ENCODE measurements at places on chromosomes 5 and 9.

GRCh38 chr5:103821361-103821760, 258.8 kb upstream of the NUDT12 start:
- DNase-seq, result no peak

DNA sequence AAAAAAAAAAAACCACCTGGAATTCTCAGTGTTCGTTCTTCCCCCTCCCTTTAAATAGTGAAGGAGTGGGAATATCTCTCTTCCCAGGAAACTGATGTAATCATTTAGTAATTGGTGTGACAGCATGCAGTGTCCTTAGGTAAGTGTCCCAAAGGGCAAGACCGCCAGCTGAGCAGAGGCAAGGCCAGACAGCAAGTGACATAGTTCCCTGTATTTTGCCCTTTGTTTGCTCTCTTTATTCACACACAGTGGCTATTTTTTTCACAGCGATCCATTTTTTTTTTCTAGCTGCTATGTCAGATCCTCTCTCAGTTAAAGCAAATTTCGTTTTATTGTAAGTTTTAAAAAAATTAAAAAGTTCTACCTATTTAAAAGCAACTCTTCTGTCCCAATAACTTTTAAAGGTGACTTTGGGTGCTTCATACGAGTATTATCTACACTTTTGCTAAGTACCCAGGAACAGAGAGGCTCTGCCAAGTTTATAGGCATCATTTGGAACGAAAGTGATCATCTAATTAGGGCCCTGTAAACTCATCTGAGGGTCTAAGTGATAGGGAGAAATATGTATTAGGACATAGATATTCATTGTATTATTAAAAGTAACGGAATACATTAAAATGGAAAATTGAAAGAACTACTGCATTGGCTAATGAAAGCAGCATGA, 98.2 kb upstream of the ALDH1A1 start:
- no peak for DNase-seq

- DNase-seq, result no peak
Observed at GRCh38 chr9:112921549-112921948, 30.9 kb upstream of the SLC46A2 start.

DNA sequence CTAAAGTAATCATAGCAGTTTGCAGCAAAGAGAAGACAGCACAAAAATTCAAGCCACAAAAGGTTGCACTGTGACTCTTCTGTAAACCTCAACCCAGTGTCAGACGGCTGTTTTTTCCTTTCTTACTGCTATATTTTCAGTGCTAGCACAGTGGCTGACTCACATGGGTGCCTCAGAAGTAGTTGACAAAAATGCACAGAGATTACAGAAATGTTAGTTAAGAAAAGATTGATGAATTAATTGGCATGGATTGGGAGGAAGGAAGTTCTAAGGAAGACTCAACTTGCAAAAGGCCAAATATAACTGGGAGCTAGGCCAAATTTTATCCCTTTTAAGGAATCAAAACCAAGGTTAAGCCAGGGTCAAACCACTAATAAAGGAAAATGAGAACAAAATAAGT, 43.7 kb upstream of the ITGA1 start:
- no peak for DNase-seq

DNA sequence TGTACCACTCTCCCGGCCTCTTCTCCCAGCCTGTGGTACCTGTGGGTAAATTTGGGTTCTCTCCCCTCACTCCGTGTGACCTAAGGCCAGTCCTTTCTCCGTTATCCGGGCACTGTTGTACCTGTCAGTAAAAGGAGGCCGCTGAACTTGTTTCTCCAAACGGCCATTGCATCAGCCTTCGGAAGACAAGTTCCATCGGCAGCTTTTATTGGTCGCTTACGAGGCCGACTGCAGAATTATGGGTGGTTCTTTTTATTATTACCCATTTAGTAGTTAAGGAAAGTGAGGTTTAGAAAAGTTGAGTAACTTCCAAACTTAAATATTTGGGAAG, 558 bp downstream of the GRPEL2 start:
- no peak for DNase-seq

- DNase-seq, result no peak
Observed at GRCh38 chr9:107484117-107484723, 5.3 kb downstream of the KLF4 start.

- no peak for DNase-seq
Observed at GRCh38 chr5:154611341-154611767, 133.3 kb upstream of the HAND1 start.

DNA sequence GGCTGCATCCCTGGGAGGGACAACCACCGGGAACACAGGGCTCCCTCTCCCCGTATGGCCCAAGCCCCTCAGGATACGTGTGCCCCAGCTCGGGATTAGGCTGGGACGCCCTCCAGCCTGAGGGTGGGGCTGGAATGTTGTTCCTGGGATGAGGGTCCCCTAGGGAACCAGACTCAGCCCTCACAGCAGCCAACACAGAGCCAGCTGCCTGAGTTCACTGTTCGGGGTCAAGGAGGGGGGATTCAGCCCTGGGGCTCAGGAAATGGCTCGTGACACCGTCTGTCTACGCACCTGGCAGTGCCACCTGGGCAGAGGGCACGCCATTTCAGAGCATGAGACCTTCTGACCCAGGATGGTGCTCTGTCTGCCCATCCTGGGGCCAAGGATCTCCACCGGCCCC, 8.9 kb downstream of the RNF44 start:
- no peak for DNase-seq

Measured in activated CD8-positive, alpha-beta memory T cell treated with anti-CD3 and anti-CD28 coated beads for 1 hour (primary cell).